ENCODE measurements at places on chromosomes 1 and 21.

- DNase-seq: no peak
Measured at GRCh38 chr1:41420351-41420750, 59.1 kb downstream of the FOXO6 start.

- DNase-seq: no peak
Measured at GRCh38 chr1:32693455-32694174, 9.0 kb downstream of the SYNC start.

- no peak for DNase-seq
Measured at GRCh38 chr1:210496063-210496462, 167.4 kb downstream of the HHAT start.

DNA sequence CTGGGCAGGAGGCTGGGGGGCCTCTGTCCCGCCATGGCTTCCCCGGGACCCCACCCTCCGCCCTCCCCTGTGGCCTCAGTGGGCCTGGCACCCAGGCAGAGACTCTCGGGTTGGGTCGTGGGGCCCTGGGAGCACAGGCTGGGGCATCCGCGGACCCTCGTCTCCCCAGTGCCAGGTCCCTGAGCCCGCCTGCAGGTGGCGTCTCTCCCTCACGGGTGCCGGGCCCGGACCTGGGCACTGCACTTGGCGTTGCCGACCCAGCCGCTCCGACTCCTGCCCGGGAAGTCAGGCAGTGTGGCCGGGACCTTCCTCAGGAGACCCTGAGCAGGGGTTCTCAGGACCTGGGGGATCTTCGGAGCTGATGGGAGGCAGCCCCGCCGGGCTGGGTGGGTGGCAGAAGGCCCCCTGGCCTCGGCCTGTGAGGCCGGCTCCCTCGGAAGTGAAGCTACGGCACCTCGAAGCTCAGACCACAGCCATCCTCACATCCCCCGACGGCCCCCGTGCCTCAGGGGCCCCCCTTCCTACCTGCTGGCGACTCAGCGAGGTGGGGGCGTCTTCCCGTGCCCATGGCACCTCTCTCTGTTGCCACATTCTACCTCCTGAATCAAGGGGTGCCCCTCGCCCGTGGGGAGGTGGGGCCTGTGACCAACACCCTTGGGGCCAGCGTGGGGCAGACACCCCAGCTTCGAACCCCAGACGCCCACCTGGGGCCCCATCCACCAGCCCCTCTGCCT, 6.4 kb upstream of the C1orf159 start:
- DNase-seq: peak; percentile 89

- no peak for DNase-seq
Measured at GRCh38 chr21:43712268-43712942, 6.5 kb upstream of the PDXK start.

- DNase-seq: no peak
Measured at GRCh38 chr1:41344708-41345159, 16.5 kb upstream of the FOXO6 start.

DNA sequence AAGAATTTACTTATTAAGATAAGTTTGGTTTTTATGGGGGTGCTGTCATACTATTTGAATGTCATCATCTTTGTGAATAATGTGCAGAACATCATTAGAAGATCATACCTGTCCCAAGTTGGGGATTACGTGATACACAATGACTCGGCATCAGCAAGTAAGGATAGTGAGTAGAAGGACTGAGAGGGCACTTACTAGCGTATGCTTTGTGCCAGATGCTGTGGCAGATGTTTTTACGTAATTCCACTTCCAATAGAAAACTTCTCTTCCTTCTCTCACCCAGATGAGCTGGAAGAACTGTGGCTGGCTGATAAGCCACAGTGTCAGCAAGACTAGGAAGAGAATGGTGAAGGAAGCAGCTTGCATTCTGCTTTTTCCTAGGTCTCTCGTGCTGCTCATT, 28.1 kb upstream of the TGFB2 start:
- no peak for DNase-seq

GRCh38 chr1:218850367-218850766, 323.3 kb upstream of the LYPLAL1 start:
- DNase-seq: no peak

GRCh38 chr1:244952280-244952933, 88.1 kb upstream of the HNRNPU start:
- no peak for DNase-seq

DNA sequence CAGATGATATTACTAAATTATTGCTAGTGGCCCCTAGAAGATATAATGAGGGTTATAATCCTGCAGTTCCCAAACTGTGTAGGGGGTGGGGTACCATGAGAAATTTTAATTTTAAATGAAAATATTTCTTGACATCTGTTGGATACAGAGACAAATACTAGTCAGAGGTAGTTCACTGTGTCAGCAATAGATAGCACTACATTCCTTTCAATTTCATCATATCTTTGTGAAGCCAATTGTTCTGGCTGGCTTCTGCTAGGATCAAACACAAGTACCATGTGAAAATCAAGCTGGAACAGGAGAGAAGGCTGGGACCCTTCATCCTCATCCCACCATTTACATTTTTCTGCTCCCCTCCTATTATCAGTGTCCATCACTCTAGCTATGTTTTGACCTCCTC, 208.1 kb downstream of the USH2A start:
- DNase-seq: no peak

DNA sequence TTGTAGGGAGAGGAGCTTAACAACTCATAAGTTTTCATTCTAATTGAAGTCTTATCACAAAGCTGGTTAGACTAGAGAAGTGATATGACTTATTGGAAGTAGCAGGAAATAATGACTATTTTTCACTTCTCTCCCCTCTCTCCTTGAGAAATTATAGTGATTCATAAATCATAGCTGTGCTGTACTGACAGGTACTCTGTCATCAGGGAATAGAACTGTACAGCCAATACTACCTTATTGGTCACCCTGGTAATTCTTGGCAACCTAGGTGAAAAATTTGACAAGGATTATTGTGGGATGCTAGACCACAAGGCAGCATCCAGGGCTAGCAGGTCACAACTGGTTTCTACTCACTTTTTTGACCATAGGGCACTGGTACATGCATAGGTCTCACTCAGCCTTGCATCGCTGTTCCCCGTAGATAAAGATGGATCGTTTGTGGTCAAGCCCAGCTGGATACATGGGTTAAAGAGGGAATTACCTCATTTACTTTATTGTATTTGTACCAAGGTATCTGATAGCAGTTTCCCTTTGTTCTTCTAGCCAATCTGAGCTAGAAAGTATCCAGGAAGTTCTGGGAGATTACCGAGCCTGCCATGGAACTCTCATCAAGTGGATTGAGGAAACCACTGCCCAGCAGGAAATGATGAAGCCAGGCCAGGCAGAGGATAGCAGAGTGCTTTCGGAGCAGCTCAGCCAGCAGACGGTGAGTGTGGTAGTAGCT, 113.6 kb downstream of the MACF1 start:
- DNase-seq: no peak

DNA sequence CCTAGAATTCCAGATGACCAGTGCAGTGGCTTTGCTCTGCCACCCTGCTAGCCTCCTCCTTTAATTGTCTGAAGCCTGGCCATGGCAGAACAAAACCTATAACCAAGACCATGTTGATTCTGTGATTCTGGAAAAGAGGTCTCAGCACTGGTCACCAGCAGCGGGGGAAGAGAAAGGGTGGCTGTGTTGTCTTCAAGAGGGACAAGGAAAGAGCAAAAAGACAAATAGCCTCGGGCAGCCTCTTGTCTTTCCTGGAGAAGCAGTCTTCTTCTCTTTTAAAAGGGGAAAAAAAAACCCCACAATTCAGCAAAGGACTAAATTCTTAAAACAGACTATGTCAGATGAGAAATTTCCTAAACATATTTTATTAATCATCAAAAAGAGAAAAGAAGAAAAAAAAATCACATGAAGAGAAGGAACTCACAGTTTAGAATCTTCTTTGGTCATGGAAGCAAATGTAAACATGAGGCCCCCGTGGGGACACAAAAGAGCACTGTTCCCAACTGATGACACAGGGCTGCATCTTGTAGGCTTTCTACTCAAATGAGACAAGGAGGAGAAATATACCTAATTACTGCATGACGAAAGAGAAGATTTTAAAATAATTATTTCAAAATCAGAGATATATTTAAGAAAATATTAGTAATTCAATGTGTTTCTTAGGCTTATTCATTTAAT, 36.3 kb upstream of the RAP1GAP start:
- no peak for DNase-seq

DNA sequence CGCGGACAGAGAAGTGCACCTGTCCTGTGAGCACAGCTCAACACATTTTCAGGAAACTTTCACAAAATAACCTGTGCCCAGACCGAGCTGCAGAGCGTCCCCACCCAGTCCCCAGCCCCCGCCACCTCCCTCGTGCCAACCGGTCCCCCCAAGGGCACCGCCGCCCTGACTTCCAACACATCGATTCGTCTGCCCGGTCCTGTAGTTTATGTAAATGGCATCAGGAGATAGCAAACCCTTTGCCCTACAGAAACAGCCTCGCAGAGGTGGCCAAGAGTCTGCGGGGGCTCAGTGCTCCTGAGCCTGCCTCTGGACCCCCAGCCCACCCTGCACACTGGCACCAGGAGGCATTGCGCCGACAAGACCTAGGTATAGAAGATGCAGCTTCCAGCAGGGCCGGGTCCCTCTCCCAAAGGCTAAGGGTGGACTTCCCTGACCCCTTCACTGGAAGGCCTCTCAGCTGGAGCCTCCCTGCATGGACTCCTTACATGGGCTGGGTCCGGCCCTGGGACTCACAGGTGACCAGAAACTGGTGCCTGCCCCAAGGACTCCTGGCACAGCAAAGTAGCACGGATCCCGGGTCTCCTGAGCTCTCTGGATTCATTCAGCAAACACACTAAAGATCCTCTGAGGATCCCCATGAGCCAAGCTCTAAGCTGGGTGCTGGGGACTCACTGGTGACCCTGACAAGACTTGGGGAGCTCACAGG, 6.6 kb upstream of the PLEKHG5 start:
- DNase-seq: no peak

- no peak for DNase-seq
Measured at GRCh38 chr1:185561629-185562028, 172.6 kb upstream of the HMCN1 start.

- peak; percentile 33 for DNase-seq
Measured at GRCh38 chr1:157073944-157074685, 25.5 kb downstream of the ETV3L start.

- DNase-seq: no peak
Measured at GRCh38 chr1:42927274-42927841, 31.3 kb downstream of the SLC2A1 start.

DNA sequence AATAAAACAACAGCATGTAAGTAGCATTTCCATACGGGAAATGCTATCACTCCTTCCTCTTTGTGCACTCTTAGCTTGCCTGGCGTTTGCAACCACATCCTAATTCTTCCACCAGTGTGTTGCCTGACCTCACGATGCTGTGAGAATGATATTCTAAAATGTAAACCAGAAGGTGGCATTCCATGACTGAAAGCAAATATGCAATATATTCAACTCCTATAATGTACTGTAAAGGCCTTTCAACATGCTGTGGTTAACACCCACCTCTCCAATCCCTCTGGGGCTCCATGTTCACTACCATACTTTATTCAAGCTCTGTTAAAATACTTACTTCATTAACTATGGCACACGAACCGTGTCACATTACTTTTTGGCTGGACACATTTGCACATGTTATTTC, 420.6 kb upstream of the DEPDC1 start:
- no peak for DNase-seq

- DNase-seq: peak; percentile 38
Measured at GRCh38 chr1:87953732-87954344, 625.2 kb downstream of the LMO4 start.

DNA sequence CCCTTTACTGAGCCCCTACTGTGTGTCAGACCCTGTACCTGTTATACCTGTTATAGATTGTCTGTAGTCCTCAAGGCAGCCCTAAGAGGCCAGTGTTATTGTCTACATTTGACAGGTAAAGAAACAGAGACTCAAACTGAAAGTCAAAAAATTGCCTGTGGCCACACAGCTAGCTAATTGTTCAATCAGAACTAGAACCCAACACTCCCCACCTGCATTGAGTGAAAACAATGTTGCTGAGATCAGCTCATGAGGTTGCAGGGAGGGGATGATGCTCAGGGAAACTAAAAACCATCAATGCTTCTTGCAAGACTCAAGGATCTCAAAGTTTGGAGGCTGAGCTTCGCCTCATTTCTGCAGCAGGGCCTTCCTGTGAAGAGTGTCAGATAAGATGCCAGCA, 109.5 kb upstream of the LMO4 start:
- DNase-seq: no peak

DNA sequence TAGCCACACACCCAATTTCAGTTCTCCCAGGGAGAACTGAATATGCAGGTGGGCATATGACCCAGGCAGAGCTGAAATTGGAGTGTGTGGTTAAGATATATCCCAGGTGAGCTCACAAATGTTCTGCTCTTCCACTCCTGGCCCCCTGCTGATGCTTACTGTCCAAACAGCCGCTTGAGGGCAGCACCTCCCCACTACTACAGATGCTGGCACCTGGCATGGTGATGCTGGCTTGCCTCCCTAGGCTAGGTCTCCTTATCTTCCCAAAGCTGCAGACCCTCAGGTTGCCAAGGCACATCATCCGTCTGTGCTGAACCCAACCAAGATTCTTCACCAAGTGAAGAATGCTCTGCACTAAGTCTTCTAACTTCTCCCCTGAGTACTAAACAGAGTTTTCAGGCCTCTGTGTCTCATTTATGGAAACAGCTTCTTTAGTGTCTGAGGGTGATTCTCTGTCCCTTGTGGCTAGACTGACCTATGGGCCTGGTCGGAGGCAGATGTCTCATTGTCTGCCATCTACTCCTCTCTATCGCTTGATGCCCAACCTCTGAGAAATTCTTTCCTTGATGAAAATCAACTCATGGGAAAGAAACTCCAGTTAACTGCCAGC, 27.2 kb downstream of the XCL1 start:
- DNase-seq: peak; percentile 73

- DNase-seq: no peak
Measured at GRCh38 chr21:42175110-42175710, 43.7 kb upstream of the ABCG1 start.

DNA sequence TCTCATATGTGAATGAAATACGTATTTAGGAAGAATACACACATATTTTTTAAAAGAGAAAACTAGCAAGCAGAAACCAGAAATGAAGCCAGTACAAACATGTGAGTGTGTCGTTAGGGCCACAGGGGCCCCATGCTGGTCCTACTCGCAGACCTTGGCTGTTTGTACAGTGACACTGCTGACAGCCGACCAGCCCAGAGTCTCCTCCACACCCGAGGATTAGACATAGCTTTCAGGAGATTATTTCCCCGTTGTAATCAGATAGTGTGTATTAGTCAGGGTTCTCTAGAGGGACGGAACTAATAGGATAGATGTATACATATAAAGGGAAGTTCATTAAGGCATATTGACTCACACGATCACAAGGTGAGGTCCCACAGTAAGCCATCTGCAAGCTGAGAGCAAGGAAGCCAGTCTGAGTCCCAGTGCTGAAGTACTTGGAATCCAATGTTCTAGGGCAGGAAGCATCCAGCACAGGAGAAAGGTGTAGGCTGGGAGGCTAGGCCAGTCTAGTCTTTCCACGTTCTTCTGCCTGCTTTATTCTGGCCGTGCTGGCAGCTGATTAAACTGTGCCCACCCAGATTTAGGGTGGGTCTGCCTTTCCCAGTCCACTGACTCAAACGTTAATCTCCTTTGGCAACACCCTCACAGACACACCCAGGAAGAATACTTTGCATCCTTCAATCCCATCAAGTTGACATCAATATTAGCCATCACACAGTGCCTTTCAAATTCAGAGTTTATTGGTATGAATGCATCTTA, 51.2 kb downstream of the DIP2A start:
- DNase-seq: no peak

Measured in stimulated activated naive CD8-positive, alpha-beta T cell treated with anti-CD3 and anti-CD28 coated beads, Interleukin-15, amount 100 ng/mL, for 72 hours (primary cell).